ENCODE measurements at places on chromosomes 13 and 19. TPM values are rescaled to one million over a fixed set of nuclear protein-coding genes. Genes with fewer than 3 reads are reported as not detected.

DNA sequence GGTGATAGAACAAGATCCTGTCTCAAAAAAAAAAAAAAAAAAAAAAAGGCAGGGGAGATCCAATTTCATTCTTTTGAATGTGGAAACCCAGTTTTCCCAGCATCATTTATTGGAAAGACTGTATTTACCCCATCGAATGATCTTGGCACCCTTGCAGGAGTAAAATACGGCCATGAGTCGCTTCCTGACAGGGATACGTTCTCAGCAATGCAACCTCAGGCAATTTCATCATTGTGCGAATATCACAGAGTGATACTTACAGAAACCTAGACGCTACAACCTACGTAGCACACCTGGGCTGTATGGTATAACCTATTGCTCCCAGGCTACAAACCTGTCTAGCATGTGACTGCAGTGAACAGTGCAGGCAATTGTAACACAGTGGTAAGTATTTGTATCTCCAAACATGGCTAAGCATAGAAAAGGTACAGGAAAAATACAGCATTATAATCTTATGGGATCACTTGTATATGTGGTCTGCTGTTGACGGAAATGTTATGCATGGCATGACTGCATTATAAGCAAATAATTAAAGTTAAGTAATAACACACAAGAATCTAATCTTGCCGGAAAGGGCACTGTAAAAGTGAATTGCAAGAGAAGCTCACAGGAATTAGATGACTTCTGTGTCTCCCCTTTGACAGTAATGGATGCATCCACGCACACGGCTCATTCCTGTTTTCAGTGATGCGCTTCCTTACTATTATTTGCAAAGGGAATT is 24.1 kb downstream of the RFX2 start:
- no peak for DNase-seq

DNA sequence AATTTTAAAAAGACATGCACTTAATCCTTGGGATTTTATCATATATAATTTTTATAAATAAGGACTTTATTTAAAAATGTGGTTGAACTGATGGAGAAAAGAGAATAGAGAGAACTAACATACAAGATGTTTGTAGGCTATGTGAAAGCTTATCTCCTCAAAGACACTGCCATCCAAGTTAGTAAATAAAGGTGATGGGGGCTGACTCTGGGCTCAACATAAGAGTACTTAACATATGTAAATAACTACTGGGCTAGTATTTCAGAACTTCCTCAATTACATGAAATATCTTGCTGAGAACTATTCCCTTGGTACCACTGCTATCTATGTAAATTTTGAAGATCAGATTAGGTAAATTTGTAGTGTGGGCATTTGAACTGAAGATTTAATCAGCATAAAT is 1017.3 kb upstream of the PCDH20 start:
- no peak for DNase-seq

DNA sequence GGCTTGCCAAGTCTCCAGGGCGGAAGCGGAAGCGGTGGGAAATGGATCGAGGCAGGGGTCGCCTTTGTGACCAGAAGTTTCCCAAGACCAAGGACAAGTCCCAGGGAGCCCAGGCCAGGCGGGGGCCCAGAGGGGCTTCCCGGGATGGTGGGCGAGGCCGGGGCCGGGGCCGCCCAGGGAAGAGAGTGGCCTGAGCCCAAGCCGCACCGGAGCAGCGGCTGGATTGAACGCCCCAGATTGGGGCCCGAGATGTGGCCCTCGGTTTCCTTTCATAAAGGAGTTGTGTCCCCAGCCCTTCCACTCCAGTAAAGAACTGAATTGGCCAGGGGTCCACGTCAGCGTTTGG is 548 bp upstream of the P2RY11 start:
- no peak for DNase-seq

GRCh38 chr13:55705971-55706370 is 1434.7 kb upstream of the PRR20A start:
- no peak for DNase-seq

DHDH gene
- 6.5 TPM for polyA plus RNA-seq

DNA sequence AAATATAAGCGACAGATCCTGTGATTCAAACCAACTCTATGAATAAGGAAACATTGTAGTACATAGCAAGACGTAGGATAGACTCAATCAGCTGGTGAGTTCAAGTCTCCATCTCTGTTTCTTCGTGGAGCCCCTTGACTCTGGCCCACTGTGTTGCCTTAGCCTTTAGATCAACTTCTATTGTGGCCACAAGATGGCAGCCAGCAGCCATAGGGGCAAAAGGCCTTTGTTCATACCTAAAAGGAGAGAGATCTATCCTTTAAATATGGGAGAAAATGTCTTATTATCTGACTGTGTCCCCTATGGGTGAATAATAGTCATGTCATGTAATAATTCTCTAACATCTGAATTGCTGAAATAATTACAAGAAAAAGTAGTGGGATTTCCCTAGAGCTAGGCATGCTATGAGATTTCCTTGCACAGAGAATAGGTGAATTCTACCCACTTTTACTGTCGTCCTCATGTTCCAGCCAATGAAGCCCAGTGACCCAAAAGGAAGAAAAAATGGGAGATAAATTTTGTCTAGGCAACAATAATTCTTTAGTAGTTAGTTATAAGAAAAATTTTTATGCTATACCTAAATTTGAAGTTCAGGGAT is 129.4 kb downstream of the PCDH20 start:
- DNase-seq: no peak

DNA sequence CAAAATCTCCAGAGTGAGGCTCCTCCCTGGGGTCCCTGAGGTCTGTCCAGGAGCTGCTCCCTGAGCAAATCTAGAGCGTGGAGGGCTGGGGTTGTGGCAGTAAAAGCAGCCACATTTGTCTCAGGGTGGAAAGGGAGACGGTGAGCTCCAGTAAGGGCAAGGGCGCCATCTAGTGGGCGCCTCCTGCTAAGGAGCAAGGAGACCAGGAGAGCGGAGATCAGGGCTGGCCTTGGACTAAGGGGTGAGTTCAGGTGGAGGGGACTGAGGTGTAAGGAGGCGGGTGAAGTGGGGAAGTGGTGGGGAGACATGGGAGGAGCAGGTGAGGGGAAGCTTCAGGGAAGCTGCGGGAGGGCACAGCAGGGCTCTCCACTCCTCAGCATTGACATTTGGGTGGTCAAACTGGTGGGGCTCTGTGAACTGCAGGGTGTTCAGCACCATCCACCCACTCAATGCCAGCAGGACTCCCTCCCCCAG is 5.3 kb upstream of the CEACAM21 start:
- DNase-seq: no peak

- no peak for DNase-seq
These were observed 353.3 kb upstream of the HTR2A start for GRCh38 chr13:47250146-47250545.

GRCh38 chr13:60959427-60959826 is 456.2 kb downstream of the PCDH20 start:
- no peak for DNase-seq

MCEMP1 gene
- polyA plus RNA-seq: 0.31 TPM

CDX2 gene
- not detected for polyA plus RNA-seq

ZNF66 gene
- polyA plus RNA-seq: 6.1 TPM

- no peak for DNase-seq
These were observed 90.1 kb downstream of the RGCC start for GRCh38 chr13:41547251-41548000.

DNA sequence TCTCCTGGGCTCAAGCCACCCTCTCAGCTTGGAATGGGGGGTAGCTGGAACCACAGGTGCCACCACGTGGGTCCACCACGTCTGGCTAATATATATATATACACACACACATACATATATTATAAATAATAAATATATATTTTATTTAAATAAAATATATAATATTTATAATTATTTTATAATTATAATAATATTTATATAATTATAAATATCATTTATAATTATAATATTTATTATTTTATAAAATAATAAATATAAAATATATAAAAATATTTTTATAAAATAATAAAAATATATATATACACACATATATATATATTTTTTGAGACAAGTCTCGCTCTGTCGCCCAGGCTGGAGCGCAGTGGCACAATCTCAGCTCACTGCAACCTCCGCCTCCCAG is 2.4 kb downstream of the ELANE start:
- no peak for DNase-seq

GRCh38 chr13:75825594-75825993 is 189.5 kb downstream of the LMO7 start:
- no peak for DNase-seq

DNA sequence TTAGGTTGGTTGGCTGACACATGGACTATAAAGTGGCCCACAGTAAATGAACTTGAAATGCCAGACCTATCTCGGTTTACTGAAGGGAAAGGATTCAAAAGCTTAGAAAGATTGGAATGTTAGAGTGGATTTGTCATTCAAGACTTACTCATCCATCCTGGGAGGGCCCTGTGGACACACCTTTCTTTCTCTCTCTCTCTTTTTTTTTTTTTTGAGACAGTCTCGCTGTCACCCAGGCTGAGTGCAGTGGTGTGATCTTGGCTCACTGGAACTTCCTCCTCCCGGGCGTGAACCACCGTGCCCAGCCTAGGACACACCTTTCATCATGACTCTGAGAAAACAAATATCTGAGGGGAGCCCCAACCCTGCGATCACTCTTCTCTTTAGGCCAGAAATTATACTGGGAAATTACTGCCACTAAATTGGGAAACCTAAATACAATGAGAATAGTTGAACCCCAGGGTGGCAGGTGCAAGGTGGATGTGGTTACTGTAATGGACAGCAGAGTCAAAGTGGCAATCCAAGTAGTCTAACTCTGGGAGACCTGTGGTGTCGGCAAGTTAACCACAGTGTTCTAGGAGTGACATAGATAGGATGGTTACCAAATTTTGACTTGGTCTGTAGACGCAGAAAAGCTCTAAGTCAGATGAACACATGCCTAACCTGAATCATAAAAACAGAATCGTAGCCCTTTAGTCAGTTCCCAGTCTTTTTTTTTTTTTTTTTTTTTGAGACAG is 47.1 kb upstream of the ZMYM5 start:
- DNase-seq: no peak

- no peak for DNase-seq
These were observed 249.5 kb upstream of the TSHZ3 start for GRCh38 chr19:31598730-31599238.

DNA sequence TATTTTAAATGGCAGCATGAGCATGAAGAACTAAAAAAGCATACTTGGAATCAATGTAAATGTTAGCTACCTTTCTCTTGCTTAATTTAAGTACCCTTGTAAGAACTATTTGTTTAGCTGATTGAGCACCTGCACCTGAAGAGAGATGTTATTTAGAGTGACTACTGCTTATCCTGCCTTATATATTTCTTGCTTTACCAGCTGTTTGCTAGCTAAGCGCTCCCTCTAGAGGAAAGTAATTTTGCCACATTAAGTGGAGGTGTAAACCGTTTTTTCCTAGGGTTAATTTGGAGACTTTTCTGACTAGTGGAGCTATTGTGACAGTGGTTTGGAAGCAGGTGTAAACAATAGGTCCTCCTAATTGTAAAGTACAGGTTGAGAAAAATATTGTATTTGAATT is 19.4 kb upstream of the PSG2 start:
- DNase-seq: no peak

CLDND2 gene
- polyA plus RNA-seq: 3.5 TPM
